Stimulated activated naive CD8-positive, alpha-beta T cell treated with anti-CD3 and anti-CD28 coated beads, Interleukin-15, Interleukin-2, amounts not matched to agents 100 U/mL and 50 U/mL, for 24 hours (primary cell): ENCODE measurements at places on chromosomes 6 and 20.

DNA sequence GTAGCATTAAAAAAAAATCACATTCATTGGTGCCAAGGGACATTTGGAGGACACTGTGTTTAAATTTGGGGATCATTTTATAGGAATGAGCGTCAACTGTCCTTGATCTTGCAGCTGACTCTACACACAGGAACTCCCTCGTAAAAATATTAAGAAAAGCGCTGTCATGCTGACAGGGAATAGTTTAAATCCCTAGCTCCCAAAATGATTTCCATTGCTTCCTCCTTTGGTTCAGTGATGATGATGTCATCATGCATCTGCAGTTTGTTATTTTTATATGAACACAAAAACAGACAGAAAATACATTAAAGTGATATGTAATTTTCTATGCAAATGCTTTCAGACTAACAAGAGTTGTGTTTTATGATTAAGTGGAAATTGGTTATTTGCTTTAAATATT lies 275.6 kb downstream of the BTBD9 start:
- no peak for DNase-seq

DNA sequence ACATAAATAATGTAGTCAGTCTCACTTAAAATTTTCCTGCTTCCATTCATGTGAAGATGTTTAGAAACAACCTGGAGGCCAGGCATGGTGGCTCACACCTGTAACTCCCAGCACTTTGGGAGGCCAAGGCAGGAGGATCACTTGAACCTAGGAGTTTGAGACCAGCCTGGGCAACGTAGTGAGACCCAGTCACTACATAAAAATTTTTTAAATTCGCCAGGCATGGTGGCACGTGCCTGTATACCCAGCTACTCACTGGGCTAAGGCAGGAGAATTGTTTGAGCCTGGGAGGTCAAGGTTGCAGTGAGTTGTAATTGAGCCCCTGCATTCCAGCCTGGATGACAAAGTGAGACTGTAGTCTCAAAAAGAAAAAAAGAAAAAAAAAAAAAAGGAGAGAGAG lies 47.3 kb upstream of the E2F3 start:
- DNase-seq = no peak

DNA sequence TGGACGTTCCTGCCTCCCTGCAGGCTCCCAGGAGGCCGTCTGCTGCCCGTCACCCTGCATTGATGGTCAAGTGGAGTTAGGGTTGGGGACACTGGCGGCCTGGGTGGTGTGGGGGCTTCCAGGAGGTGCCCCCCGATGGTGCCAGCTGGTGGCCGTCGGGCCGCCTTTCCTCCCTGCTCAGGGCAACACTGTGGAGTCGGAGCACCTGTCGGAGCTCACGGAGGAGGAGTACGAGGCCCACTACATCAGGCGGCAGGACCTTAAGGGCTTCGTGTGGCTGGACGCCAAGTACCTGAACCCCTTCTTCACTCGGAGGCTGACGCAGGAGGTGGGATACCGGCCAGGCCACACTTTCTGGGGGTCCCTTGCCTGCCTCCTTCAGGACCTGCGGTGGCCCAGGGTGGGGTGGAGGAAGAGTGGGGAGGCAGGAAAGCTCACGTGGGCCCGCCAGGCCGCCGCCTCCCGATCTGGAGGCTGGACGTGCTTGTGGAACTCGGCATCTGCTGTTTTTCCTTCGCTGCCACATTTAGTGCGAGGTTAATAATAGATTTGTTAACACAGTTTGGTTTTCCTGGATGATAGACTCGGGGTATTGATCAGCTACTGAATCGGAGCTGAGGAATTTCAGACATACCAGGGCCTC lies 28.6 kb downstream of the SPATA2 start:
- DNase-seq = no peak

DNA sequence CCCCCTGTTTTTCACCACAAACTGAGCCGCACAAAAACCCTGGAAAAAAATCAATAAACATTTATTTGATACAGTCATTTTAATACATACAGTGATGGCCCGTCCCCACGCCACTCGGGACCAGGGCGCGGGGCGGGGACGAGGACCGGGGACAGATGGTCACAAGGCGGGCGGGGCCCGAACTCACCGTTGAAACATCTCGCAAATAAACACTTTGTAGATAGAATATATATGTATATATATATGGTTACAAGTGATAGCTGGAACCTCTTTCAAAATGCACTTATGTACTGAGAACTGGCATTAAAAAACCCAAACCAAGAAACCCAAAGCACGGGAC lies 418 bp upstream of the UCKL1 start:
- DNase-seq = no peak

DNA sequence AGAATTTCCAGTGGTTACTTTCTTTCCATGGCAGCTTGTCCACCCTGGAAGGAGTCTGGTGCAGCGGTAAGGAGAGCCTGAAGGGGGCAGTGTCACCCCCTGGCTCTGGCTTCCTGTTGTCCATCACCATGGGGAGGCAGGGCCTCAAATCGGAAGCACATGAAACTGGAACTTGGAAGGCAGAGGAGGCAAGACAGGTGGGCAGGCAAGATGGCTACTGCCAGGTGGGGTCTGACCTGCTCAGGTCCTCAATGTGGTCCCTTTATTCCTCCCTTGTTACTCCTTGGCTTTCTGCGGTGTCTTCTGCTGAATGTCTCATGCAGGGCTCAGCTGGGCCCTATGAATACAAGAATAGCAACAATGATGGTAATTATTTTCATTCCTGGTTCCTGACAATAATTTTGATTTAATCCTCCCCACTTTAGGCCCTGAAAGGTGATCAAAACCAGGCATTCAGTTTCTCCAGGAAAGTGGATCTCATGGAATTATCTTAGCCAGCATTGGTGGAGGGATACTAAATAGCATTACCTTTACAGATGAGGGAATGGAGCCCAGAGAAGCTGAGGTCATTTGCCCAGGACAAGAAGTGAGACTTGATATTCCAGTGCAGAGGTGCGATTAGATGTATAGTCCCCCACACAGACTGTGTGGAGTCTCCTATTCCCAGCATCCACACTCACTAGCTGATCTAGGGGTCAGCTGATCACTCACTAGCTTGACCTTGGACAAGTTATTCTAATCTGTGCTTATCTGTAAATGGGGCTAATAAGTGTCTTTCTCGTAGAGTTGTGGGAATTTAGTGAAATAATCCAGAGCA lies 17.6 kb upstream of the SNAI1 start:
- DNase-seq = peak; percentile 35

GRCh38 chr6:131197716-131198115 lies 62.4 kb downstream of the AKAP7 start:
- DNase-seq = no peak

DNA sequence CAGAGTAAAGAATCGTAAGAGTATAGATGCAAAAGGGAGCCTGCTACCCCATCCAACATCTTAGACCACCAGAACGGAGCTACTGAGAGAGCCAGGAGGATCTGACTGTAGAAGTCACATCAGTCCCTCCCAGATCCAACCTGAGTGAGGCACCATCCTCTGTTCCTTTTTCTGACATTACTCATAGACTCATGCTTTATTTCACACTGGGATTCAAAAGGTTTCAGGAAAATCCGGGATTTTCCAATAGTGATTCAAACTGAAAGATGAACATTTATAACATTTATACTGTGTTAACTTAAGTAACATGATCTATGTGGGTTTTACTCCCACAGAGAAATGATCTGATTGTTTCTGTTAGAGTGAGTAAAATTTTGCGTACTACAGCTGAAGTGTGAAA lies 868.6 kb upstream of the GJE1 start:
- no peak for DNase-seq

DNA sequence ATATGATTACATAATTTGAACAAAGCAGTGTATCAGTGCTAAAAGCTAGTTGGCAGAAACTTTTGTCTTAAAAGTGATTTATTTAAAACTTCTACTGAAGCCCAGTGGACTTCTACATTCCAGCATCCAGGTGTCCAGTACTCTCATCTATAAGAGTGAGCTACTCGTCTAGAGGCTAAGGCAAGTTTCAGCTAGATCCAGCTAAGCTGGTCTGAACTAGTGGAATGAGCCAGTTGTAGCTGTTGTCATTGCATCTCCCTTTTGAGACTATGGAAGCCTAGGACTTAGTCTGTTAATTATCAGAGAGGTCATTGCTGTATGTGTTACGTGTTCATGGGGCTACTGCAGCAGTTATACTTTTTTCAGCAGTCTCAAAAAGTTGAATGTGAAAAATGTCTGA lies 165.1 kb downstream of the ZFAND3 start:
- DNase-seq = no peak

DNA sequence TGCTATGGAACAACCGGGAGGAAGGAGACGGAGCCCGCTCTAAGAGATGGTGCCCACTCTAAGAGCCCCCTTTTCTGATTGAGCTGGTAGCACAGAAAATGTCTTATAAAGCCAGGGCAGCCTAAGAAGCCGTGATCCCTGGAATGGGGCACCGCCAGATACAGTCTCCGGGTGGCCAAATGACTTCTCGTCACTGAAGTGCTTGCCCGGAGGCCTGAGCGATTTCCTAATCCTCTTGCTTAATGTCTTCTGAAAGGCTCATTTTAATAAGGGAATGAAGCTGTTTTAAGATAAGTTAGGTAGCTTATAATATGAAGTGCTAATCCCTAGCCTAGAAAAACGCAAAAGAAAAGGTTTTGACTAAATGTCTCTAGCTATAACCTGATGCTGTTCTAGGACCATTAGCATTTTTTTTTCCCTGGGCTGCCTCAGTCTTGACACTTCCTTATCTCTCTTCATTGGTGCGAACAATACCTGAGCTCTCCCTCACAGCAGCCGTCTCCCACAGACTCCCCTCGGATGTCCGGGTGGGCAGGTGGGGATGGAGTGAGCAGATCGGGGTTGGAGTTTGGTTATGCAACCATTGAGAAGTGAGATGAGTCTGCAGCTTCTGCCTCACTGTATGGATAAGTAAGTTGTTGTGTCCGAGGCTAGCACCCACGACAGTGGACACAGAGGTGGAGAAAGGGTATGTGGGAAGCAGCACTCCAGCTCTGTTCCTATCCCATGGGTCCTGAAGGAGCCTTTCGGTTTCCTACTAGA lies 559.4 kb upstream of the AGPAT4 start:
- no peak for DNase-seq

GRCh38 chr6:49155316-49155715 lies 307.7 kb downstream of the MMUT start:
- no peak for DNase-seq

DNA sequence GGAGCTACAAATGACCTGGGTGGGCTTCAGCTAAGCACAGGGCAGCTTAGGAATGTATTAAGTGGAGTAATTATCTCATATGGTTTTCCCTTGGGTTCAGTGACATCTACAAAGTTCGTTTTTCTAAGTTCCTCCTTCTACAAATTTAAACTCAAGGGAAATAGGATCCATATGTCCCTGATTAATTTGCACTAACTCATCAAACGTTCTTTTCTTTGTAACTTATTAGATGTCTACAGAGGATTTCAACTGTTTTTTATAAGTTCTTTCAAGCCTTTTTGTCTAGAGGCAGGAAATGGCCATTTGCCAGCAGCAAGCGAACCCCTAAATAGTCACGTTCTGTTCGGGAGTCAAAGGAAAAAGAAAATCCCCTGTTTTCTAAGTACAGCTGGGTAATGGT lies 1060.3 kb downstream of the KIF16B start:
- no peak for DNase-seq

- DNase-seq = no peak
These were observed 1355.9 kb downstream of the GRIK2 start for GRCh38 chr6:102749210-102749971.

DNA sequence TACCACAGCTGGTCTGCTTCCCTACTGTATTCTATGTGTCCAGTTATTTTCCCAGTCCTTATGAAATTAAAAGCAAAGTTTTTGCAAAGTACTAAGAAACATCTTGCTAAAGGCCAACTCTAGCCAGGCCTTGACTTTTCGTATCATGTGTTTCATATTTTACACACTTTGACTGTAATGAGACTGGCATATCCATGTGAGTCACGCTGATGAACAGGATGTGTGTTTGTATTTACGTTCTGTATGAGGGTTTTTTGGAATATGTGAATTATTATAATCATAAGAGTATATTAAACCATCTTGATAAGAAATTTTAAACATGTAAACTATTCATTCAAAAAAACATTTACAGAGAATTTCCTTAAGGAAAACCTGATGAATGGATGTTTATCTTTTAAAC lies 59.7 kb downstream of the EYA4 start:
- no peak for DNase-seq

DNA sequence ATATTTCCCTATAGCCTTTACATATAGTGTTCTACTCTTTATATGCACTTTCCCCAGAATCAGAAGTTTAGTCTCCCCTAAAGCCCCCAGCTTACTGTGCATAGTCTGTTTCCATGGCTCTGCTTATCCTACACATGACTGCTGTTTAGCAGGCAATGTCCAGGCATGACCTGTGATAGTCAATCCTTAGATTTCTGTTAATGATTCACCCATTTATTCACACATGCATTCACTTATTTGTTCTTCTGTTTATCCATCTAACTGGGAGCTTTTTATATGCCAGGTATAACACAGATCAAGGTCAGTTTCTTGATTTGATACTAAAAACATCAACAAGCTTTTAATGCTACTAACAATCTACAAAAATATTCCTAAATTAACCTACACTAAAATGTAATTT lies 300.8 kb downstream of the PHF3 start:
- DNase-seq = no peak

- DNase-seq = no peak
These were observed 19.1 kb upstream of the MYLIP start for GRCh38 chr6:16109659-16110305.

- no peak for DNase-seq
These were observed 15.0 kb downstream of the PARD6B start for GRCh38 chr20:50746138-50746940.

DNA sequence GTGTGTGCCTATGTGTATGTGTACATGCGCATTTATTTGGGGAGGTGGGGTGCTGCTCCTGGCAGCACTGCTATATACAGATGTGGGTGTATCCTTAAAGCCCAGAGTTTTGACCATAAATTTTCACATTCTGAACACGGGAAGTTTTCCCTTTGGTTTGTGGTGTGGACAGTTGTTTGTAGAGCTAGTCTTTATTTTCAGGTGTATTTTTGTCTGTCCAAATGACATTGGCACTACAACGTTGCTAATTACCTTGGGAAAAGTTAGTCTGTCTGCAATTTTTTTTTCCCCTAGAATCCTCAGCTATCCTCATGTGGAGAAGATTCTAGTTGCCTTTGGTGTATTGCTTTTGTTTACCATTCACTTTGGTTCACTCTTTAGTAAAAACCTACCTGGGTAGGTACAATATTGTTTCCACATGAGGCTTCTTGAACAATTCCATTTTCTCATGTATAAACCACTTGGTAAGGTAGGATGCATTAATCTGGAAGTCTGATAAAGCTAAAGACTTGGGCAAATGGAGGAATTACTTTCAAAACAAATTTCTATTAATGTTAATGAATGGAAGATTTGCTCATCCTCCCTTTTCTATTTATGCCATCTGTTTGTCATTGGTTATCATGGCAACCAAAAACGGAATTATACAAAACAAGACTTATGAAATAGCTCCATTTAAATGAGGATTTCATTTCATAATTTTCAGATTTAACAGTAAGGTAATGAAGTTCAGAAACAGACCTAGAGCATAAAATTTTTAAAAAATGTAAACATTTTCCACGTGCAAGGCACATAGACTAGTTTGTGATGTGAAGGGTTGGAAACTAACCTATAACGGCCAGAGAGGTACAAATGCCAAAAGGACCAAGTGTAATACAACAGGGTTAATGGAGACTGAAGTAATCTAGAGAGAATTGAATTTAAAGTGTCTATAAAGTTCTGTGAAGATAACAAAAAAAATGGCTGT lies 3.9 kb downstream of the CCN2 start:
- no peak for DNase-seq
